ENCODE measurements at places on chromosomes 12 and 14.
A peak's percentile ranks its signal among the peaks of the same experiment; 100 is the strongest.

GRCh38 chr12:107253361-107253760 is 160.0 kb upstream of the CRY1 start:
- DNase-seq, result no peak

- DNase-seq, result peak; percentile 75
Observed at GRCh38 chr12:71636704-71637115, 26.9 kb downstream of the ZFC3H1 start.

DNA sequence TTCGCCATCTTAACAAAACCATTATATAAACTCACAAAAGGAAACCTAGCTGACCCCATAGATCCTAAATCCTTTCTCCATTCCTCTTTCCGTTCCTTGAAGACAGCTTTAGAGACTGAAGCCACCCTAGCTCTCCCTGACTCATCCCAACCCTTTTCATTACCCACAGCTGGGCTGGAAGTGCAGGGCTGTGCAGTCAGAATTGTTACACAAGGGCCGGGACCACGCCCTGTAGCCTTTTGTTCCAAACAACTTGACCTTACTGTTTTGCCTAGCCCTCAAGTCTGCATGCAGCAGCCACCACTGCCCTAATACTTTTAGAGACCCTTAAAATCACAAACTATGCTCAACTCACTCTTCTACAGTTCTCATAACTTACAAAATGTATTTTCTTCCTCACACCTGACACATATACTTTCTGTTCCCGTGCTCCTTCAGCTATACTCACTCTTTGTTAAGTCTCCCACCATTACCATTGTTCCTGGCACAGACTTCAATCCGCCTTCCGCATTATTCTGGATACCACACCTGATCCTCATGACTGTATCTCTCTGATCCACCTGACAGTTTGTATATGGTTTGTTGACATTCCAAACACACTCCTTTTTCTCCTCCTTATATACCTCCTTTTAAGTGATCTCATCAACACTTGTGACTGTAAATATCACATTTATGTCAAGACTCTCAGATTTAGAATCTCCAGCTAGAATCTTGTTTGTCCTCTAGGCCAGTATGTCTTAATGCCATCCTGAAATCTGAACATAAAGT is 208.7 kb downstream of the KITLG start:
- no peak for DNase-seq

GRCh38 chr14:33631021-33631420 is 319.9 kb downstream of the EGLN3 start:
- no peak for DNase-seq

- DNase-seq, result no peak
Observed at GRCh38 chr14:65320661-65321308, 91.7 kb upstream of the FUT8 start.
